CD4-positive, CD25-positive, alpha-beta regulatory T cell (primary cell): ENCODE measurements at places on chromosomes 7 and 10.

DNA sequence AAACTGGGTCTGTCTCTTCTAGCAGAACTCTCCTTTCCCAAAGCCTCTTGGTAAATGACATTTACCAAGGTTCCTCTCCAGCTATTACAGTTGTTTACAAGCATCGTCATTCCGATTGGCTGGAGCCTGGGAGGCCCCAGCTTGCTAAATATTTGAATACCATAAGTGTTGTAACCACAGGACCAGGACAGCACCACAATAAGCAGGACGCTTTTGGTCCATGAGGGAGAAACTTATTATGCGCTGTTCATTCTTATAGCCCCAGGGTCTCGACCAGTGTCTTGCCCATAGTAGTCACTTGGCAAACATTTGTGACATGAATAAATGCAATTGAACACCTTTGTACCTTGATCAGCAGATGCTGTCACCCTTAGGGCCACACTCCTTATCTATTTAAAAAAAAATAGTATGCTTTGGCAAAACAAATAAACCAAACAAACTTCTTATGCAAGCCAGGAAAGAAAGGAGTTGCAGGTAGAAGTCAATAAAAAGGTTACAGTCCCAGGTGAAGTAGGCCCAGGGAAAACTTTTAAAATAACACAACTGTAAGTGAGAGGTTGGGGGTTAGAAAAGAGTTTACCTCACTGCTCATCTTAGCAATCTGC lies 32.8 kb downstream of the NRAP start:
- no peak for DNase-seq

DNA sequence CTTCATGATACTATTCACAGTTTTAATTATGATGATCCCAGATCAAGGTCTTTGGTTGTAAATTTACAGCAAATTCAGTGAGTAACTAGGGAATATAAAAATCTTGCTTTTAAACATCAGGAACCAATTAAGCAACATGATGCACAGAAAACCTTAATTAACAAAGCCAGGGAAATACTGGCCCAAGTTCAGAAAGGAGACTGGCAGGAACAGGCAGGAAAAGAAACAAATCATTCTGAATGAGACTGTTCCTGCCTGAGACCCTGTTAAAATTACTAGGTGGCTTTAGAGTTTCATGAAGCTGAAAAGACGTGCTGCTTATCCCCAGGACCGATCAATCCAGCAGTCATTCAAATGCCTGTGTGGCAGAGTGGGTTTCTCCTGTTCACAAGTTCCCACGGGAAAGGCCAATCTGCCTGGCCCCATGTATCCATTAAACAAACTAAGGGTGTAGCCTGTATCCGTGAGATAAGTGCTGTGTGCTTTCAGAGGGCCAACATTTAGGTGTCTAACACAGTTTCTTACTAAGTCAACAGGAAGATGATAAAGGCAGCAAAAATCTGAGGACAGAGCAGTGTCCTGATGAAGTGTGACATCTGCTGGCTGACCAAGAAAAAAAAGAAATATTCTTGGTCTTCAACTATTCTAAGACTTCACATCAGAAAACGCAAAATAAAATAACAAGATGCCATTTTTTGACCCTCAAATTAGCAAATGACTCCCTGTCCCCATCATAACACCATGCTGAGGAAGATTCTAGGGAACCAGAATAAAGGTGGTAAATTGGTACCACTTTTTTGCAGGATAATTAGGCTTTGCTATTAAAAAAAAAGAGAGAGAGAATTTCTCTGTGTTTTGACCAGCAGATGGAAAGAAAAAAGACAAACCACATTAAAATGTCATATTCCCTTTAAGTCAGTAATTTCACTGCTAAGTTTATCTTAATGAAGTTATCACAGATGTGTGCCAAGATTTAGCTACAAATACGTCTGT lies 34.2 kb downstream of the PUS7 start:
- DNase-seq, result peak; percentile 68

DNA sequence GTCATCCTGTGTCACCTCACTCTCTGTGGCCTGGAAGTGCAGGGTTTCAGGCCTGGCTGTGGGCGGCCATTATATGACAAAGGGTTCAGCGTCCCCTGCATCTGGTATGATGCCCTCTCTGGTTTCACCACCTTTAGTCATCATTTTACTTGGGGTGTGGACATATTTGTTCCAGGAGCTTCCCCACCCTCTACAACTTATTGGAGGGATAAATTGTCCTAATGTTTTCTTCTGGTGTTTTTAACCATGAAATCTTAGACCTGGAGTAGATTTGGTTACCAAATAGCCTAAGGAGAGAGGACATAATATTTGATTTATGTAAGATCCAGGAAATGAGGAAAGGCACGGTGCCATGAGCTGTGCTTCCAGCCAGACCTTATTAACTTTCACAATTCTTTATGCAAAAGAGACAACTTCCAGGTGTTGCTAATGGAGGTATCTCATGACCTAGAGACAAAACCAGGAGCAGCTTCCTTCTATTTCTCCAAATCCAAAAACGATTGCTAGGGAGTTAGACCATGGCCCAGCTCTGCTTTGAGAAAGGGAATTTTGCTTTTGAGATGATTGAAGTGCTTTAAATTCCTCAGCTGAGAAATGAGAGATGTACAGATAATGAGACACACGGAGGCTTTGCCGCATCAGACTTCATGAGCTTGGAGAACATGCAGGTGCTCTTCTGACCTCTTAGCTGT lies 20.9 kb downstream of the WBP1L start:
- DNase-seq, result no peak

DNA sequence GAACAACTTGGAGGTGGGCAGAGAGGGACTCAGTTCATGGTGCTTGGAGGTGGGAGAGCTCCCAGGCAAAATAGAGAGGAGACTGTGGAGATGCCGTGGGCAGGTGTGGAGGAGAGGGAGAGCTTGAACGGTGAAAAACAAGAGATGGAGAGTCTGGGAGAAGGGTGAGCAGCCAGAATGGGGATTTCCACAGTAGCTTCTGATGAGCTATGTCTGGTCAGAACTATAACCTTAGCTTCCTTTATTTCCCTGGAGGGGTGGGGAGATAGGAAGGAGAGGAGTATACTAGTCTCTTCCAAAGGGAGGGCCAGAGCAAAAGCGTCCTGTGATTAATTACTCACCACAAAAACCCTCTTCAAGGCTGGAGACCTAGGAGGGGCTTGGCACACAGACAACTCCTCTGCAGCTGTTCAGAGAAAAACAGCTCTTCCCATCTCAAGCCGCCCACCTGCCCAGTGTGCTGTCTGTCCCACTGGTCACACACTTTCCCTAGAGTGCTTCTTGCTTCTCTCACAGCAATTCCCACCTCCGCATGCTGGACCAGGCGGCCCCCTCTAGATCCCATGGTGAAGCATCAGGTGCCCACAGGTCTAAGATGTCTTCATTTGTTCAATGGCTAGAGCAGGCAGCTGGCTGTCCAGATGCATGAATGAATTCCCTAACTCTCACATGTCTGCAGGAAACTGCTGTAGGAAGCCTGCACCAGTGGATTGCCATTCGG lies 41.9 kb downstream of the TAS2R41 start:
- DNase-seq, result no peak

DNA sequence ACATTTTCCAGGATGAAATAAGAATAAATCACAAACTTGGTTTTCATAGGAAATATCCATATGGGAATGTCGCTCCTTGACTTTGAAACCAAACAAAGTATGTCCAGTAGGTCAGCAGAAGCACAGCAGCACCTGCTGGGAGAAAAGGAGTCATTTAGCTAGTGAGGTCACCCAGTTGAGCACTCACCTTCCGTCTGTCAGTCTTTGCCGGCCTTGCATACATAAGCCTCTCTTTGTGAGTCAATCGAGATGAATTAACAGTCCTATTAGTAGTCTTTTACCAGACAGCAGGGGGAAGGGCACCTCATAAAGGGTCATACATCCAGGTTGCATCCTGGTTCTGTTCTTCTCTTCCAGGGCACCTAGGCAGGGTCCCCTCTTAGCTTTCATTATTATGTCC lies 232.5 kb upstream of the FZD1 start:
- no peak for DNase-seq
